Thoracic aorta (tissue), 2 donors: ENCODE measurements at places on chromosomes 11 and 22.

DNA sequence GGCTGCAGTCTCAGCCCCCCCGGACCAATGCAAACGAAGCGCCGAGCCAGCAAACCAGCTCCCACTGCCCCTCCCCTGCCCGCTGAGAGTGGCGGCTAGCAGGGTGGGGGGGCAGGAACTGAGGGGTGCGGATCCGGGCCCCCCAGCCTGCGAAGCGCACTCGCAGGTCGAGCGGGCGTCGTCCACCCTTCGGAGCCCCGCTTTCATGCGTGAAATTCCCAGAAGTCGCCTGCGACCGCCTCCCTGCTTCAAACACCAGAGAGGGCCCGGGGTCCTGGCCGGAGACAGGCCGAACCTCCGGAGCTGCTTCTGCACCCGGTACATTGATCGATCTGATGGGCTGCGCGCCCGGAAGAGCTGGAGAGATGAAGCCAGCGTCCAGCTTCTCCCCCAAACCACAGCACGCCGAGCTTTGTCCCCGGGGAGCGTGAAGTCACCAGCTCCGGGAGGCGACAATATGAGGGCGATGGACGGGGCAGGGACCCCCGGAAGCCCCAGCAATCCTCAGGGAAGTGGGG is 646 bp upstream of the PATZ1 start:
- no peak for DNase-seq

DNA sequence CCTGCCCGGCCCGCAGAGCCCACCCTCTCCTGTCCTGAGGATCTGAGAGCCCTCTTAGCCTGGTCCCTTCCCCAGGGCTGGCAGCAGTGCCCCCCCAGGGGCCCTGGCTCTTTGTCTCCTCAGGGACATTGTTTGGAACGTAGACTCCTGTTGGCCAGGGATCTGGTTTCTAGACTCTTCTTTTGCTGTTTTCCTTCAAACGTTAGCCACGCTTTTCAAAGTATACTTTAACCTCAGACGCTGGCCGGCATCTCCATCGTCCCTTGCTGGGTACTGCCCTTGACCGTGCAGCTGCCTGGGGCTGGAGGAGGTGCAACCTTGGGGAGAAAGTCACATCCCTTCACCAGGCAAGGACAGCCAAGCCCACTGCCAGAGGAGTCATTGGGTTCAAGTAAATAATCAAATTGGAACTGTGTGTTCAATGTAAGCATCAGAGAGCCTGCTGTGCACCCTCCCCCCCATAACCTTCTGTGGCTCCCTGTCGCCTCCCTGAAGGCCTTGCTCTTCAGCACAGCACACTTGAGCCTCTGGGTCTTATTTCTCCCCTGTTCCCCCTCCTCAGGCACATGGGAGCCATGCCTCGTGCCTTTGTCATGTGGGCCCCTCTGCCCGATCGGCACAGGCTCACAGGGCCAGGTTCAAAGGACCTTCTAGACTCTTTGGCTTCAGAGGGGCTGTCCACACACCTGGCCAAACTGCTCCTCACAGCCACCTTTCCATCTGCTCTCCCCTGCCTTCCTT is 21.8 kb upstream of the WNT7B start:
- DNase-seq = no peak

DNA sequence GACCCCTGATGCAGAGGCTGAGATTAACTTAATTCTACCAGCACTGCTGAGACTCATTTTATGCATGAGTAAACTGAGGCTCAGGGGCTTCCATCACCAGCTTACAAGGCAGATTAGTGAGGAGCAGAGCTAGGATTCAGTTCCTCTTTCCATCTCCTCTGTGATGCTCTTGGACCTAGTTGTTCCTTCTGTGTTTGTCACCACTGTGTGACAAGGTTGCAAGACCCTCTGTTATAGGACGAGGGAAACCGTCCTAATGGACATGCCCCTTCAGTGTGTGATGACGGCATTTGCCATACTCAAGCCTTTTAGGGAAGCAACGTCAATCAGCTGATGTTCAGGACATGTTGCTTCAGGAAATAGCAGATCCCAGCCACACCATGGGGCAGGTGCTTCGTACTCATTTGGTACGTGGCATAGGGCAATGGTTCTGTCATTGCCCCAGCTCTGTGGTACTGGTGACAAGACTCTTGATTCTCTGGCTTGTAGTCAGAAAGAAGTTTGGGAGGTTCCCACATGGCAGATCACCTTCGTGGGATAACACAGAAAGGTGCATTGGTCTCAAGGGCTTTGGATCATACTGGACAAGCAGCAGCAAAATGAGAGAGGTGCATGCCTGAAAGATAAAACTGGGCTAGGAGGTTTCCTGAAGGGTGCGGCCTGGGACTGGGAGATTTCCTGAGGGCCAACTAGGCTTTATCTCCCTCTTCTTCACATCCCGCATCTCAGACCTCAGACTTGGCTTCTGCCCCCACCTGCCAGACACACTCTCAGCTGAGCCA is 23.9 kb upstream of the CD44 start:
- DNase-seq = no peak

DNA sequence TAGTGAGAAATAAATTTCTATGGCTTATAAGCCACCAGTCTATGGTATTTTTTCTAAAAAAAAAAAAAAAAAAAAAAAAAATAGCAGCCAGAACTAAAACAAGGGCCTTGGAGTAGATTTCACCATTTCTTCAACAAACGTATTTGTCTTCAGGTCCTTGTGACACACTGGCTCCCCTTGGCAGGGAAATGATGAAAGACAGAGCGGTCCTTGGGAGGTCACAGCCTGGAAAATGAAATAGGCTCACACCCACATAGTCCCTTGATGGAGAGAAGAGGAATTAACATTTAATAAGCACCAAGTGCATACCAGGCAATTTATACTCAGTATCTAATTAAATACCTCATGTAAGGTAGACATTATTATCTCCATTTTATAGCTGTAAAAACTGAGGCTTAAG is 25.7 kb upstream of the ACER3 start:
- no peak for DNase-seq

GRCh38 chr11:96339706-96340554 is 3.1 kb downstream of the MAML2 start:
- no peak for DNase-seq

DNA sequence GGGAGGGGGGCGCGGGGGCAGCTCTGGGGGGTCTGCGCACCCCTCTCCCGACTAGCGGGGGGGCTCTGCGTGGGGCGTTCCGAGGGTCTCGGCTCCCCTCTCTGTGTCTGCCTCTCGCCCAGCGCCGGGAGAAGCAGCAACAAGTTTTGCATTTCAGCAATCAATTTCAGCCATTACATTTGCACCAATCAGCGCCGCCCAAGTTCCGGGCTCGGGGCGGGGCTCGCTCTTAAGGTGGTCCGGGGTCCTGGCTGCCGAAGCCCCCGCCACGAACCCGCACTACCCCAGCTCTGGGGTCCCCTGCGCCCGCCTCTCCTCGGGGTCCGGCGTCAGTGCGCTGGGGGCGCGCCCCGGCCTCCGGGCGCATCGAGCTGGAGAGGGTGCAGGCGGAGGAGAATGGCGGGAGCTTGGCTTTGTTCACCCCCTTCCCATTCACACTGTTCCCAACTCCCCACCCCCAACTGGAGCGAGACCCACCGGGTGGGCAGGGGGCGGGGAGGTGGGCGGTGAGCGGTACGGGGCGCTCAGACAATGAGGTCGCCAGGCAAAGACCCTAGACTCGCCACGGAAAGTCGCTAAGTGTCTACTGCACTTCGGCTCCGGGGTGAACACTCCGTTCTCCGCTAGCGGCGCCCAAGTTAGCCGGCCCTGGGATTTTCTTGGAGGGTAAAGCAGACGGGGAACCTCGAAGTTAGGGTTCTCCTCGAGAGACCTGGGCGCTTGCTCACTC is at the start of gene MN1:
Gene MN1 (minus strand): TSS at position 141 of the 730 bp plus-strand sequence. CDS start 1,213 bp downstream, outside the sequence.
- DNase-seq = no peak

GRCh38 chr11:14449302-14449714 is 50.3 kb downstream of the COPB1 start:
- no peak for DNase-seq

- DNase-seq = no peak
Observed at GRCh38 chr22:46546466-46547178, 9.2 kb upstream of the CELSR1 start.

GRCh38 chr11:18193010-18193409 is 20.4 kb downstream of the MRGPRX4 start:
- no peak for DNase-seq

DNA sequence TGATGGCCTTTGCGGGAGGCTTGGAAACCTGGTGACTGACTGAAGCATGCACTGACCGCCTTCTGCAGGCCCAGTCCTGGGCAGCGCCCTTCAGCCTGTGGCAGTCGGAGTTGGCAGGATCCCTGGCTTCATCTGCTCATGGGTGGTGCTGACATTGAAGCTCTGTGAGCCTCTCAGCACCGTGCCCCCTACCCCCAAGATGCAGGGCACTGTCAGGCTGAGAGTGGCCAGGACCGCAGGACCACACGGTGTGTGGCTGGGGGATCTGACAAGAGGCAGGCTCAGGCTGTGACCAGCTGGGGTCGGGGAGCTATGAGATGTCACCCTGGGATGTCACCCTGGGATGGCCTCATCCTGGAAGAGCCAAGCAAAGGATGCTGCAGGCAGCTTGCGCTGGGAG is 32.7 kb downstream of the TBC1D22A start:
- no peak for DNase-seq

DNA sequence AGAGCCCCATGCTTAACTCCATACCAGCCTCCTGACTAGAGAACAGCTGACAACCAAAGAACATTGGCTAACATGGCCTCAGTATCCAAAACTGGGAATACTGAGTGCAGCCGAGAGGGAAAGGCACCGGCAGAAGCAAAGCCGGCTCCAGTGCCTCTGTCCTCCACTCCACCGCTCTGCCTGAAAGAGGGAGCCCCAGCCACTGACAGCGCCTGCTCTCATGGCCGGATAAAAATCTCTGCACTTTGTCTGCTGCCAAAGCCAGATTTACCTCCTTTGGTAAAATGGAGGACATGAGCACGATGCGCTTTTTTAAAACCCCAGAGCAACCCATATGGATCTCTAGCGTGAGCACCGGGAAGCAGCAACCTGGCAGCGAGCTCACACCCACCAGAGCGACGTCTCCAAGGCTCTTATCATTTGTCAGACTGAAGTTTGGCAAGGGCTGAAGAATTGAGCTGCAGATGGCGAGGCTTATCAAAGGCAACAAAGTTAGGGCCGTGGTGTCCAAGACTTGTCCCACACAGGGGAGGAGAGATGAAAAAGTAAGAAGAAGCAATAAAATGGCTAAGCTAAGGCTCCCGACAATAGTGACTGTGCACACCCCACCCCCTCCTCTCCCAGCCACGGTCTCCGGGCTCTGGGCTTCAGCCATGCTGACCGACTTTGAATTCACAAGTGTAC is 71.4 kb downstream of the EFCAB6 start:
- no peak for DNase-seq

- no peak for DNase-seq
Observed at GRCh38 chr11:35487532-35488078, 37.8 kb downstream of the PAMR1 start.

GRCh38 chr22:21593406-21594232 is 26.1 kb downstream of the UBE2L3 start:
- no peak for DNase-seq

DNA sequence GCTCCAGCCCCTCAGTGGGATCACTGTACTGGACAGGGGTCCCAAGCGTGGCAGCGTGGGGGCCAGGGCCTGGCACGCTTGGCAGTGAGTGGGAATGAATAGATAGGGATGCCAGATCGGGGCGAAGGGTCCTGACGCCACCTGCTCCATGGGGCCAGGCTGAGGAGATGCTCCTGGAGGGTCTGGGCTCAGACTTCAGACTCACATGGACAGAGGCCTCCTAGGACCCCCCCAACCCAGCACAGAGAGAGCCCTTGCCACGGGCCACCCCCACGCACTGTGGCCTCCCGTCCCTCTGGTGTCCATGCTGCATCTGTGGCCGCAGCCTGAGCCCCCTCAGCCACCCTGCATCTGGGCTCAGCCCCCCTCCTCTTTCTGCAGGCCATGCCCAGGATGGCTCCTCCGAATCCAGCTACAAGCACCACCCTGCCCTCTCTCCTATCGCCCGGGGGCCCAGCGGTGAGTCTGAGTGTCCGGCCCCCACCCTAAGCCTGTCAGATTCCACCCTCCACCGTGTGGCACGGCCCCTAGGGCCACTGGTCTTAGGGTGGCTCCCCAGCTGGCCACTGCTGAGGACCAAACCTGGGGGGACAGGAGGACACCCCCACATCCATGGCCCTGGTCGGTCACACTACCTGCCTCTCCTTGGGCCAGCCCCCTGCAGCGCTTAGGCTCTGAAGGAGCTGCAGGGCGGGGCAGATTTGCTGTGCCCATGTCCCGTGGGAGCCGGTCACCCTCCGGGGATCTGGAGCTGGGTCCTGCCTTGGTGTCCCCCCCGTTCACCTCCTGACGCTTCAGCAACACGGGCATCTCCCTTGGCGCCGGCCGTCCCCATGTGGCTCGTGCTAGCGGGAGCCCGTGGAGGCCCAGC is 2.7 kb downstream of the MUC5AC start:
- DNase-seq = no peak

DNA sequence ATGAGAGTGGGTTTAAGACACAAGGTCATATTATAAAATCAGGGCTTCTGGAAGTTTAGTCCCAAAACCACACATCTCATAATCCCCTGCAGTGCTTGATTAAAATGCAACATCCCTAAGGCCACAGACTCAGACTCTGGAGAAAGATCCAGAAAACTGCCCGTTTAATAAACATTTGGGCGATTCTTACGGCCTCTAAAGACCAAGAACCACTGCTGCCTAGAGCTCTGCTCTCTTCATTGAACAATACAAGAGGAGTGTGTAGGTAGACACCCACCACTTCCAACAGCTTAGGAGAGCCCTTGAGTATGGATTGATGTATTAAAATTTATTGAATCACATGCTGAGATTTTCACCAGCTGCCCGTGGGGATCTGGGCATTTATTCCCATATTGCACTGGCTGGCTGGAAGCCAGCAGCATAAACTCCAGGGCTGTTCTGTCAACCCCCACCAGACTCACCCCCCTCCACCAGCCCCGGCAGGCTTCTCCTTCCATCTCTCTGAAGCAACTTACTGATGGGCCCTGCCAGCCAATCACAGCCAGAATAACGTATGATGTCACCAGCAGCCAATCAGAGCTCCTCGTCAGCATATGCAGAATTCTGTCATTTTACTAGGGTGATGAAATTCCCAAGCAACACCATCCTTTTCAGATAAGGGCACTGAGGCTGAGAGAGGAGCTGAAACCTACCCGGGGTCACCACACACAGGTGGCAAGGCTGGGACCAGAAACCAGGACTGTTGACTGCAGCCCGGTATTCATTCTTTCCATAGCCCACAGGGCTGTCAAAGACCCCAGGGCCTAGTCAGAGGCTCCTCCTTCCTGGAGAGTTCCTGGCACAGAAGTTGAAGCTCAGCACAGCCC is 749 bp upstream of the BEST1 start:
- DNase-seq = no peak

- no peak for DNase-seq
Observed at GRCh38 chr11:2549080-2549479, 104.3 kb downstream of the KCNQ1 start.

- no peak for DNase-seq
Observed at GRCh38 chr11:62324731-62325556, 12.3 kb upstream of the ASRGL1 start.

- no peak for DNase-seq
Observed at GRCh38 chr11:118892514-118892913, 8.8 kb downstream of the CXCR5 start.

DNA sequence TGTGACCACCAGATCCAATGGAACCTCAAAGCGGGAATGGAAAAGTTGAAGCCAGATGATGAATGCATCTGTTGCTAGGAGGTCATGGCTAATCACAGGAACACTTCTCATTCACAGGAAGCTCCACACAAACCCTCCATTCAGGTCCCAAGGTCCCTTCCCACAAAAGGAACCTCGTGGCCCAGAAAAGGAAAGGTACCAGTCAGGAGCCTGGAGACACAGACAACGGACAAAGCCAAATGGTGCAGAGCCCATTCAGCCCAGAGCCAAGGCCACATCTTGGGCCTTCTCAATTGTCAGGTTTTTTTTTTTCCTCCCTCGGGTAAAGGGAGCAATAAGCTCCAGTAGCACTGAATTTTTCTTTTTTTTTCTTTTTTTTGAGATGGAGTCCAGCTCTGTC is 87.0 kb downstream of the FAM168A start:
- no peak for DNase-seq
